ENCODE measurements at places on chromosomes 2 and 18.
A peak's percentile ranks its signal among the peaks of the same experiment; 100 is the strongest.

DNA sequence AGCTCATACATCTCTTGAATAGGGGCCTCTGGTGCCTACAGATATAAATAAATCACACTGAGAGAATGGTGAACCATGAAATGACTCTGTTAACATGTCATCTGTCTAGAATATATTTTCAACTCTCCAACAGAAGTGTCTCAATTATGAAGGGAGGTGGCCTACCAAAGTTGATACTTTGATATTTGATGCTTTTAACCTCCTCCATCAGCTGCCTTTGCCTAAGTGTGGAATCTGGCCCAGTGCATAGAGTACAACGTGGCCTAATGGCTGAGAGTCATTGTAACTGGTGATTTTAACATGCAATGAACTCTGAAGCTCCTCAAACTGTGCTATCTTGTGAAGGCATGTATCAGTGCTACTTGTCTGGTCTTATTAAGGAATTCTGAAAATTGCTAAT, 93.4 kb downstream of the MYO3B start:
- peak; percentile 1 for DNase-seq

- DNase-seq: no peak
These were observed 69.0 kb downstream of the RBM43 start for GRCh38 chr2:151192681-151193080.

GRCh38 chr18:42028247-42028832, 73.3 kb downstream of the PIK3C3 start:
- peak; percentile 43 for DNase-seq

DNA sequence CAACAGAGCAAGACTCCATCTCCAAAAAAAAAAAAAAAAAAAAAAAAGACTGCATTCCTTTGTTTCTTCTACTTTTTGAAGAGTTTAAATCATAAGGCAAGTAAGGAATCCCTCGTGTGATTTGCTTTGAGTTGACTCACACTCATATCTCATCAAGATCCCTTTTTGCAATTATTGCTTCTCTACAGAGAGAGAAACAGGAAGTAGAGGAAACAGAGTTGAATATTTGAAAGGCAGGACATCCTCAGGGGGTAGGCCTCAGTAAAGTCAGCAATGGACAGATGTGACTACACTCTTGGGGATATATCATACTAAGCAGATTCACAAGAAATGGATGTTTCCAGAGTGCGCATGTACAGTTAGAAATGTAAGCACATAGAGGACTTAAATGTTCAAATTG, 11.2 kb upstream of the EFR3B start:
- DNase-seq: peak; percentile 41

GRCh38 chr2:120576509-120577474, 158.9 kb upstream of the GLI2 start:
- peak; percentile 45 for DNase-seq

- DNase-seq: no peak
These were observed 2.3 kb upstream of the BCL11A start for GRCh38 chr2:60555783-60556139.

- peak; percentile 37 for DNase-seq
These were observed 84.2 kb upstream of the CD302 start for GRCh38 chr2:159882130-159882745.

- DNase-seq: peak; percentile 72
These were observed 79.9 kb upstream of the ITGB6 start for GRCh38 chr2:160279813-160280465.

GRCh38 chr2:74639550-74639949, 8.6 kb downstream of the M1AP start:
- DNase-seq: no peak

- no peak for DNase-seq
These were observed 207.0 kb upstream of the SALL3 start for GRCh38 chr18:78772360-78773302.

DNA sequence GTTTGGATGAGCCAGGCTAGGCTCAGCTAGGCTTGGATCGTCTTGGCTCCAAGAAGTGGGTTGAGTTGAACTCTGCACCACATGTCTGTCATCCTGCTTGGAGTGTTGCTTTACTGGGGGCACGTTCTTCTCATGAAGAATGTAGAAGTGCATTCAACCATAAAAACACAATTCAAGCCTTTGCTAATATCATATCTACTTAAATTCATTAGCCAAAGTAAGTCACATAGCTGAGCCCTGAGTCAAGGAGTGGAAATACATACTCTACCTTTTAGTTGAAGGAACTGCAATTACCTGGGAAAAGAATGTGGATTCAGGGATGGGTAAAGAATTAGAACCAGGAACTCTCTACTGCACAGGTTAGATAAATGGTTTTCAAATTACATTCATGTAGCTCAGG, 360.4 kb upstream of the KCNH7 start:
- no peak for DNase-seq
